AG09309 (cell line): ENCODE measurements at places on chromosomes 2 and 18.

DNA sequence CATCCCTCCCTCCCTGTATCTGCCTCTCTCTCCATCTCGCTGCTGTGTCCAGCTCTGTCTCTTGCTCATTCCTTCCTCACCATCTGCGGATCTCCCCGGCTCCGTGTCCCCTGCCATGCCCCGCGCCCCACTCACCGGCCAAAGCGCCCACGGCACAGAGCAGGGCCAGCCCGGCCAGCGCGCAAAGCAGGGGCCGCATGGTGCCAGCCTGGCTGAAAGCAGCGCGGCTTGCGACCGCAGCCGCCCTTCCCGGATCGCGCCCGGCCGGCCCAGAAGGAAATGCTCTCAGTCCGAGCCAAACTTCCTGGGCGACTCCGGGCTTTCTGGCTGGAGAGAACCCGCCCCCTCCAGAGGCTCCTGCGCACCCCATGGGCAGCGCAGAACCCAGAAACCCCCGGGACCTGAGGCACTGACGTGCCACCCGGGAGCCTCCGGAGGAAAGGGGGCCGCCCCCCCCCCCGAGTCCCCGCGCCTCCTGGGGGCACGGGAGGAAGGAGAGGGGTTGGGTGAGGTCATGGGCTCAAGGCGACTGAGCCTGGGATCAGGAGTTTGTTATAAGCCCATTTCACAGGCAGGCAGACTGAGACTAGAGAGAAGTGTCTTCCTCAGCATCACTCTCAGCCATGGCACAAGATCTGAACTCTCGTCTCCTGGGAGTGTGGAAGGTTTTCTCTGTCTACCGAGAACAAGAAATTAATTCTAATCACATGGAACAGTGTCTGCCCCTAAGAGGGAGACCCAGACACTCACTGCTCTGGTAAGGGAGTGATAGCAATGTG lies 45.2 kb upstream of the RAB6C start:
- DNase-seq = no peak

DNA sequence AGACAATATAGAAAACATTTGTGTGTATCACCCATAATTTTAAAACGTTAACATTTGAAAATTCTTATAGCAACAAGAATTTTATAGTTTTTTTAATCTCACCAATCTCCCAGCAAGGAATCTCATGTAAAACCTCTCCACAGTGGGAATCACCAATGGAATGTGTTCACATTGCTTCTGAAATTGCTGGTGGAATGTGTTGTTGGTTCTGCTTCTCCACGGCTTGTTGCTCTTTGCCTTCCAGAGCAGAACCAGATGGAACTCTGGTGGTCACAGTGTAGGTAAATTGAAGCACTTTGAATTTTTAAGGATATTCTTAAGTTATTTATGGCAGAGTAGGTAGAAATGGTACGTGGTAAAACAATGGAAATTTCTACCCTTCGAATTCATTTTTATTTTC lies 35.1 kb downstream of the DCAF17 start:
- DNase-seq = peak; percentile 2

DNA sequence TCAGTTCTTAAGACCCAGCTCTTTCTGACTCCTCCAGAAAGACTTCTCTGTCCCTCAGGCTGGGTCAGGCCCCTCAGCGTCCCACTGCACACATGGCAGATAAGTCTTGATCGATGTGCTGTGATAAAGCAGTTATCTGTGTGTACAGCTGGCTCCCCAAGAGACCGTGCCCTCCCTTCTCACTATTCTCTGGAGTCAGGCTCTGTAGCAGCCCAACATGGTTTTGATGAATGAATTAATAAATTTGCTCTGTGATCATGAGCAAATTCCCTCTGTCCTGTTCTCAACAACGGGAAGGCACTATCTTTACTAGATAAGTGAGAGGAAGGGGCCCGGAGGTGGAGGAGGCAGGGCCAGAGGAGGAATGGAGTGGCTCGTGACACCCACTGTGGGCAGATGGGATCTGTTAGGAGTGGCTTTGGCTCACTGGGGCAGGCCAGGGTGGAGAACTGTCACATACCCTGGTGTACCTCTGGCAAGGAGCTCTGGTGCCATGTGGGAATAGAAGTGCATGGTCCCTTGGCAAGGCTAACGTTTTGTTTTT lies 48.3 kb downstream of the ZFP36L2 start:
- no peak for DNase-seq

DNA sequence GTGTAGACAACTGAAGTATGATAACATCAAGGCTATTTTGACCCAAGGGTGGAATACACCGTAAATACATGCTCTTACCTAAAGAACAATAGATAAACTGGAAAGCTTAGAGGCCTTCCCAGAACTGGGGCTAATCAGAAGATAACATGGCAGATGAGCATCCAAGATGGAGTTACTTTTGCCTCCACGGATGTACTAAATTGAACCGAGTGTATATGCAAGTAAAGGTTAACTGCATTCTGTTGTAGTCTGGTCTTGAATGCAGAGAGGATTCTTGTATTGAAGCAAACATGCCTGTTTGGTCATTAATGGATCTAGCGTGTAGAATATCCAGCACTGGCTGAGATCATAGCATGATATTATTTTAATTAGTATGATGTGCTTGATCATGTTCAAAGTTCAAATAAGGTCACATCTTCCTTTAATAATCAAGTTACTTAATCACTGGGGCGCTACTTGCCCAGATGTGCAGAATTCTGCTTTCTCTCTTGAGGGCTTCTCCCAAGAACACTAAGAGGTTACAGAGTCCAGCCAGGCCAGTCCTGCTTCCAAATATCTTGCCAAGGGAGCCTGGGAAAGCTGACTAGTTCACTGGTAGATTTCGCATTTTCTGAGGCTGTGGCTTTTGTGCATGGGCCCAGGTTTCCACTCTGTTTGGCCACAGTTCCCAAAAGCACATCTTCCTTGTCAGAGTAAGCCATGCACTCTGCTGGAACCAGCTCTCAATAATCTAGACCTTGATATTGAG lies 37.5 kb upstream of the ACSL3 start:
- no peak for DNase-seq
